Activated T-cell treated with anti-CD3 and anti-CD28 coated beads, Interleukin-2, amount 50 U/mL, for 72 hours (primary cell): ENCODE measurements at places on chromosomes 2 and 18. TPM values are rescaled to one million over a fixed set of nuclear protein-coding genes. Genes with fewer than 3 reads are reported as not detected.

GRCh38 chr2:59851836-59852475, 701.5 kb downstream of the BCL11A start:
- DNase-seq = no peak

CAPN14 gene
- 0.65 TPM for total RNA-seq

NT5C1B gene
- not detected for total RNA-seq

SCYGR7 gene
- total RNA-seq = not detected

KCNE4 gene
- not detected for total RNA-seq
